Left ventricle myocardium superior (tissue), 1 donor: ENCODE measurements at places on chromosomes 13 and 19. TPM values are rescaled to one million over a fixed set of nuclear protein-coding genes. Genes with fewer than 3 reads are reported as not detected.
A peak's percentile ranks its signal among the peaks of the same experiment; 100 is the strongest.

DNA sequence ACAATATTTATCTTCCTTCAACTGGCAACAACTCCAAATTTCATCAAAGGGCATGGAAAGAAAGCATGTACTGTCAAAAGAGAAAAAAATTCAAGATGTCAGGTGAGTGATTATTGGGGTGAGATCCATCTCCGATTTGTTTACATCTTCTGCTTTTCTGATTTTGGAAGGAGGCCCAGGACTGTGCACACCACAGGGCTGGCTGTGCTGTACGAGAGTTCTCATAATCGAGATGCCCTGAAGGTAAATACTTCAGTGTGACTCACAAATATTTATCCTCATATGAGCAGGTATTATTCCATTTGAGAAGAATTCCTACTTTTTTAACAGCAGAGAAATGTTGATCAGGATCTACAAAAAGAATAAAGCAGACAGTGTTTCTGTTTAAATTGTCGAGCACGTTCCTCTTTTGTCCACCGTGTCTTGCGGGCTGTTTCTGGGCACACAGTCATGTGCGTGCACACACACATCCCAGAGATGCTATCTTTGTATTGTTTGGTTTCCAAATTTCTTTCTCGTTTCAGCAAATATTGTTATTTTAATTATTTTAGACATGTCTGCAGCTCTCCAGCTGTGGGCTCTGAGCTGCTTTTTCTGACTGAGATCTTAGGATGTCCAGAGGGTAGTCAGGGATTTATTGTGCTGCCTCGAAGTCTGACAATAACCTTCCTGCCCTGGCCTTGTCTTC, 103.8 kb downstream of the KL start:
- no peak for DNase-seq

- no peak for DNase-seq
Observed at GRCh38 chr13:51552027-51552426, 32.2 kb upstream of the WDFY2 start.

- no peak for DNase-seq
Observed at GRCh38 chr13:111095031-111095840, 19.9 kb upstream of the ARHGEF7 start.

The DLEU7 gene
- total RNA-seq: not detected

GRCh38 chr13:113981194-113981605, 7.3 kb upstream of the C13orf46 start:
- peak; percentile 64 for DNase-seq

DNA sequence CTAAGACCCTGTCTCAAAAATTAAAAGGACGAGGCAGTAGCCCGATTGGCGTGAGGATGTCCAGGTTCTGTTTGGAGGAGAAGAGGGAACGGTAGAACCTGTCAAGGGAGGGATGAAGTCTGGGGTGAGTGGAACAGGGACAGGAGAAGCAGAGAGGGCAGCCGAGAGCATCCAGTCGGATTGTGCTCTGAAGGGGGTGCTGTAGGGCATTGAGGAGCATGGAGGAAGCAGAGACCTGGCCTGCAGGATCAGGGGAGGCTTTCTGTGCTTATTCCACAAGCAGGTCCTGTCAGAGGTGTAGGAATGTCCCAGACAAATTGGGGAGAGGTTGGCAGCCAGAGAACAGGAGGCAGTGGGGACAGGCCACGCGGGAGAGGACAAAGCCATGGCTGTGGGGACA, 14.1 kb downstream of the AP2A1 start:
- no peak for DNase-seq

DNA sequence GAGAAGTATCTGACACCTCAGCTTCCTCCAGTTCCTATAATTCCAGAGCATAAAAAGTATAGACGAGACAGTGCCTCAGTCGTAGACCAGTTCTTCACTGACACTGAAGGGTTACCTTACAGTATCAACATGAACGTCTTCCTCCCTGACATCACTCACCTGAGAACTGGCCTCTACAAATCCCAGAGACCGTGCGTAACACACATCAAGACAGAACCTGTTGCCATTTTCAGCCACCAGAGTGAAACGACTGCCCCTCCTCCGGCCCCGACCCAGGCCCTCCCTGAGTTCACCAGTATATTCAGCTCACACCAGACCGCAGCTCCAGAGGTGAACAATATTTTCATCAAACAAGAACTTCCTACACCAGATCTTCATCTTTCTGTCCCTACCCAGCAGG, 3.1 kb downstream of the KLF5 start:
- DNase-seq: no peak

The PLEKHA4 gene
- 22.2 TPM for total RNA-seq

DNA sequence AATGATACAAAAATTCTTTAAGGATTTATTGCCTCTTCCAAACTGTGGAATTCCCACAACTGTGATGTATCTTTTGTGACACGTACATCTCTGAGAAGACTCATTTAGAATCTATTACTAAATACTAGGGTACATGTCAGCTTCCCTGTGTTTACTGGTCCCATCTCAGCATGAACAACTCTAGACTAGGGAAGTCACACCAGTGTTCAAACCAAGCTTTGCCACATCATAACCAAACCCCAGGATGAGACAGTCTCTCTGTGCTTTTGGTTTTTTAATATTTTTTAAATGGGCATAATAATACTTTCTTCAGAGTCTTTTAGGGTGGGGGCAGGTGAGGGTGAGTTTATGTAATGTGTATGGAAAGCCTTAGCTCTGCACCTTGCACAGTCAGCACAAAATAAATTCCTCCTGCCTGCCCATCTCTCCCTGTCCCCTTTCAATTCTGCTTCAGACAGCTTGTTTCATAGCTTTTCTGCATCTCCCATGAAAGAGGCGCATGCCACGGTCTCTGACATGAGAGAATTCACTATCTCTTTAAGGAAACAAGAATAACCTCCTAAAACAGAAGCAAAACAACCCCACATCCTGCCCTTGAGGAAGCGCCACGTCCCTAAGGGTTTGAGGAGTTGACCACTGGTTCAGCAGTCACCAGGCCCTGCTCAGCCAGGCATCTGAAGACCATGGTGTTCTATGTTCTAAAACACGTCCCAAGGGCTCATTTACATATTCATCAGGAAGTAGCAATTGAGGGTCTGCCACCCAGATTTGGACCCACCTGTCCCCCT, 174.5 kb downstream of the USP12 start:
- no peak for DNase-seq

- DNase-seq: no peak
Observed at GRCh38 chr19:3538965-3539755, at the start of gene TEKTIP1. Gene TEKTIP1, plus strand, starts transcription at chr19:3539174. Its CDS starts 4 bp downstream, at chr19:3539178.

- no peak for DNase-seq
Observed at GRCh38 chr13:74336546-74336945, 202.3 kb upstream of the KLF12 start.

The ZNF626 gene
- total RNA-seq: 7.8 TPM

- DNase-seq: no peak
Observed at GRCh38 chr13:42229287-42229686, 42.7 kb upstream of the AKAP11 start.

The OR7C2 gene
- not detected for total RNA-seq

GRCh38 chr19:29031216-29031615, 181.7 kb downstream of the UQCRFS1 start:
- DNase-seq: no peak

GRCh38 chr13:50826035-50826434, 17.5 kb downstream of the DLEU7 start:
- DNase-seq: no peak

- no peak for DNase-seq
Observed at GRCh38 chr13:92451060-92451459, 775.5 kb upstream of the GPC6 start.

DNA sequence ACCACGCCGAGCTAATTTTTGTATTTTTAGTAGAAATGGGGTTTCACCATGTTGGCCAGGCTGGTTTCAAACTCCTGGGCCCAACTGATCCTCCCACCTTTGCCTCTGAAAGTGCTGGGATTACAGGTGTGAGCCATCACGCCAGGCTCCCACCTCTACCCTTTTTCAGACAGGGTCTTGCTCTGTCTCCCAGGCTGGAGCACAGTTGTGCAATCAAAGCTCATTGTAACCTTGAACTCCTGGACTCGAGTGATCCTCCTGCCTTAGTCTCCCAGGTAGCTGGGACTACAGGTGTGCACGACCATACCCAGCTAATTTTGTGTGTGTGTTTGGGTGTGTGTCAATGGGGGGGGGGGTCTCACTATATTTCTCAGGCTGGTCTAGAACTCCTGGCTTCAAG, 1.7 kb downstream of the RASGRP4 start:
- DNase-seq: no peak

The SYNE4 gene
- 0.30 TPM for total RNA-seq

The IGFL2 gene
- not detected for total RNA-seq

- DNase-seq: no peak
Observed at GRCh38 chr13:37179645-37180044, 74.2 kb upstream of the CSNK1A1L start.

- no peak for DNase-seq
Observed at GRCh38 chr13:23477101-23477500, 43.6 kb upstream of the SACS start.

GRCh38 chr13:32624441-32624840, 38.2 kb downstream of the PDS5B start:
- DNase-seq: no peak

The TPTE2 gene
- total RNA-seq: not detected

The KLHL1 gene
- total RNA-seq: not detected

The ZNF69 gene
- 4.0 TPM for total RNA-seq

DNA sequence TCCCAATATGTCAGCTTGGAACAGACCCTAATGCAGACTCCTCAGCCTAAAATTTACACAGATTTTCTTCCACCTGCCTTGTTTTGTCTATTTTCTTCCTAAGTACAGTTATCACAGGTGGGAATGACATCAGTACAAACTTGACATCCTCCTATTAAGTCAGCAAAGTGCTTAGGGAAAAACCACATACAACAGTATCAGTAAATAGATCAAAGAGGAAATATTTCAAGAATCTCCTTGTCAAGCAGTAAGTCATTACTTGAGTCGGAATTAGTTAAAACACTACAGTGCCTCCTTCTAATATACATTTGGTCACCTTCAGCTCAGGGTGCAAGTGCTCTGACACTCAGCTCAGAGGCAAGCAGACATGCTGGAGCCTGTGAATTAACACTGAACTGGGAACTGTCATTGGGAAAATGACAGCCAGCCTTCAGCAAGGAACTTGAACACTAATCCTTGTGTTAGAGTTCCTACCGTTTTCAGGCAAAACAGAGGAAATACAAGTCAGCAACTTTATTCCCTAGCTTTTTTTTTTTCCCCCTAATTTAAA, 394.3 kb upstream of the HTR2A start:
- no peak for DNase-seq

GRCh38 chr13:96652506-96652905, 341.8 kb downstream of the OXGR1 start:
- no peak for DNase-seq
